ENCODE measurements at places on chromosomes 5 and 9. TPM values are rescaled to one million over a fixed set of nuclear protein-coding genes. Genes with fewer than 3 reads are reported as not detected.

GRCh38 chr9:93644397-93645088 is 68.2 kb downstream of the PHF2 start:
- DNase-seq = no peak

Gene SLCO4C1
- total RNA-seq = not detected

Gene MARCOL
- not detected for total RNA-seq

Gene PPP2R2B
- not detected for total RNA-seq

Gene OTP
- total RNA-seq = not detected

DNA sequence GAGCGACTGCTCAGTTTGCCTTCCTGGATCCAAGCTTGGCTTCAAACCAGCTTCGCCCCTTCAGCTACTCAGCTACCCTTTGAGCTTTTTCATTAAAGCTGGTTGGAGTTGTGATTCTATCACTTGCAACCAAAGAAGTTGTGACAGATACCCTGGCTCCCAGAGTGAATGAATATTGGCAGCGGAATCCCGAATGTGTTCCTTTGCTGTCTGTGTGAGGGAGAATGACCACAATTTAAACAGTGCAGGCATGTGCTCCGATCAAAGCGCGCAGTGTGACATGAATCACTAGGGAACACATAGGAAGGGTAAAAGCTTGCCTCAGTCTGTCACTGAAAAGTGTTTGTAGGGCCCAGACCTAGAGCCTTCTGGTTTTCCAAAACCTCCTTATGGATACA is 6.6 kb upstream of the AFAP1L1 start:
- no peak for DNase-seq
